Lower leg skin (tissue), 4 donors: ENCODE measurements at places on chromosomes 16 and 17. TPM values are rescaled to one million over a fixed set of nuclear protein-coding genes. Genes with fewer than 3 reads are reported as not detected.

The TNFSF13 gene
- 15.3 TPM for total RNA-seq

The RBFOX1 gene
- total RNA-seq, result not detected

The EVPL gene
- total RNA-seq, result 285 TPM

The HAP1 gene
- total RNA-seq, result 1.8 TPM

The EVPLL gene
- total RNA-seq, result 4.4 TPM

The BMERB1 gene
- total RNA-seq, result 7.4 TPM

The DNASE1L2 gene
- 42.5 TPM for total RNA-seq

The BBS2 gene
- total RNA-seq, result 106 TPM

The PNMT gene
- 1.6 TPM for total RNA-seq
